Spleen (tissue), 13 donors: ENCODE measurements at places on chromosomes 2 and 18. TPM values are rescaled to one million over a fixed set of nuclear protein-coding genes. Genes with fewer than 3 reads are reported as not detected.

DNA sequence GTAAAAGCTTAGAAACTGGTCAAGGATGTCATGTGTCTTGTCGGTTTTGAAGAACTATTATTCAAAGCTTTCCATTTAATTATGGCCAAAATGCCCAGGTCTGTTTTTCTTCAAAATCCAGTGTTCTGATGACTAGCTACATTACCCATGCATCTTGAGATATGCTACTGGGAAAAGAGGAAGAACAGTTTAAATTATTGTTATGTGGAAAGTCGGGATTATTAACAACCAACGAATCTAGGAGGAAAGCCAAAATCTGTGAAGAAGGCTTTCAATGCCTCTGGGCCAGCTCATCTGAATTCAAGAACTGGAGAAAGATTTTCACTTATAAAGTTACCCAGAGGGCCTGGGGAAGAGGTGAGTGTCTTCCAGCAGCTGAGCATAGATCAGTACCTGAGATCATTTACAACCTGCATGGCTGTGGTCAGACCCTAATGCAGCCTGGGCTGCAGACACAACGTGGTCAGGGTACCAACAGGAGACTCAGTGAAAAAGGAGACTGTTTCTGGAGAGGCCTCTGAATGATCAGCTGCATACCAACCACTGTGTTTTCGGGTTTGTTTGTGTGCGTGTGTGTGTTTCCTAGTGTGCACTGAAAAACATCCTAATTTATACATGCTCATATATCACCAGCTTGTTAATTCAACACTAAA, 308.5 kb downstream of the NRXN1 start:
- H3K36me3 ChIP-seq = no peaks in the 10 kb centered on the region
- H3K4me1 ChIP-seq = no peaks in the 10 kb centered on the region
- no peaks in the 10 kb centered on the region for H3K27me3 ChIP-seq
- no peak overlapping the region for H3K4me3 ChIP-seq

- H3K4me3 ChIP-seq = no peak overlapping the region
- H3K4me1 ChIP-seq = no peaks in the 10 kb centered on the region
- no peaks in the 10 kb centered on the region for H3K27me3 ChIP-seq
Observed at GRCh38 chr2:179383975-179384374, 119.3 kb upstream of the SESTD1 start.

- peaks cover 61% of the 10 kb centered on the region for H3K4me1 ChIP-seq
- peak overlapping the region; percentile 96 for H3K27ac ChIP-seq
- H3K27me3 ChIP-seq = no peaks in the 10 kb centered on the region
- no peaks in the 10 kb centered on the region for H3K36me3 ChIP-seq
Observed at GRCh38 chr18:46174342-46175041, 70.3 kb downstream of the HAUS1 start.

- no peak for DNase-seq
- no peaks in the 10 kb centered on the region for H3K36me3 ChIP-seq
- no peaks in the 10 kb centered on the region for H3K4me1 ChIP-seq
- H3K4me3 ChIP-seq = no peak overlapping the region
Observed at GRCh38 chr2:237165405-237166276, 80.0 kb downstream of the COPS8 start.

DNA sequence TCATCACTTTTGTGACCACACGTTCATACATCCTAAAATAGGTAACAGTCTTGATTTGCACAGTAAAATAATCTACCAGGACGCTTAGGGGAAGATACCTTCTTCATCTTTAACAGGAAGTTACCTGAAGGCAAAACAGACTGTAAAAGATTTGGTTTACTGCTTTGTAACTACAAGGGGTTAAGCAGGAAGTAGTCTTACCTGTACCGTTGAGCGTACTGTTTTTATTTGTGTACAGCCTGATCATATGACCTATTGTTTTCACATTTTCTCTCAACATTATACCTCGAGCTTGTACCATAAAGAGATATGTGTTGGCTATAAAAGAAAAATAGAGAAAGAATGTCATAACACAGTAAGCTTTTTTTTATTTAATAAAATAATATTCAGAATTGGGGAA, 18.3 kb downstream of the B4GALT6 start:
- no peak for DNase-seq
- no peaks in the 10 kb centered on the region for H3K27me3 ChIP-seq
- no peak overlapping the region for H3K4me3 ChIP-seq
- H3K27ac ChIP-seq = no peak overlapping the region
- no peaks in the 10 kb centered on the region for H3K4me1 ChIP-seq

DNA sequence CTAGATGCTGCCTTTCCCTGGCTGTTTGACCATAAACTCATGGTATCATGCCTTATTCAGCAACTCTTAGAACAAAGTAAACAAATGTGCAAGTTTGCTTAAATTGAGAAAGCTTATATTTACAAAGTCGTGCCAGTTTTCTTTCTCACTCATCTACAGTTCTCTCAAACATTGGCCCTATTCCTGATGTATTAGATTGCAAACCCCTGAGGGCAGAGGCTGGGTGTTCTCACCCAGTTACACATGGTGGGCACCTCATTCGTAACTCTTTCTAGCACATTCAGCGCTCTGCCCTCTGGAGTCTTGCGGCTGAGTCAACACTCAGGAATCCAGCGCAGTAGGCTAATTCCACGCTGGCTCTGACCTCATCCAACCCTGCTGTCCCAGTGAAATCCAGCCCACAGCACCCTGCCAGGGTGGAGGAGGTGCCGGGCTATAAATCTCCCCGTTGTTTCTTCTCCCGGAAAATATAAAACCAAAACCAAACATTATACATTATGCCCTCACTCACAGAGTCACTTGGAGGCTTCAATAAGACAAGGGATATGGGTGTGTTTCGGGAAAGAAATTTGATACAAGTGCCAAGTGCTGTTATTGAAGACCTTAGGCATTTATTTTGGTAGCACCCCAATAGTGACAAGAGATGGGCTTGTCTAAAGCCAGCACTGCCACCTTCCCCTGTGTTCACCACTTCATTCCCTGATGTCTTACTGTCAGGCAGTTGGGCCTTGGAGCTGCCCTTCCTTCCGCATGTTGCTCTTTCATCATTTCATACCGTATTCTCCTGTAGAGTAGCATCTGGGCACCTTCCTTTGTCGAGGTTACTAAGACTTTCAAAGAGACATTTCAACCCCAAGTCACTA, 287.4 kb downstream of the PRKCE start:
- DNase-seq = no peak
- no peak overlapping the region for H3K4me3 ChIP-seq
- H3K27me3 ChIP-seq = no peaks in the 10 kb centered on the region
- H3K27ac ChIP-seq = no peak overlapping the region
- no peaks in the 10 kb centered on the region for H3K36me3 ChIP-seq

GRCh38 chr2:237922641-237923361, 44.0 kb upstream of the UBE2F start:
- H3K27ac ChIP-seq = peak overlapping the region; percentile 80
- peak; percentile 72 for DNase-seq
- H3K4me3 ChIP-seq = peak overlapping the region; percentile 38
- H3K4me1 ChIP-seq = no peaks in the 10 kb centered on the region
- H3K27me3 ChIP-seq = no peaks in the 10 kb centered on the region
- no peaks in the 10 kb centered on the region for H3K36me3 ChIP-seq

DNA sequence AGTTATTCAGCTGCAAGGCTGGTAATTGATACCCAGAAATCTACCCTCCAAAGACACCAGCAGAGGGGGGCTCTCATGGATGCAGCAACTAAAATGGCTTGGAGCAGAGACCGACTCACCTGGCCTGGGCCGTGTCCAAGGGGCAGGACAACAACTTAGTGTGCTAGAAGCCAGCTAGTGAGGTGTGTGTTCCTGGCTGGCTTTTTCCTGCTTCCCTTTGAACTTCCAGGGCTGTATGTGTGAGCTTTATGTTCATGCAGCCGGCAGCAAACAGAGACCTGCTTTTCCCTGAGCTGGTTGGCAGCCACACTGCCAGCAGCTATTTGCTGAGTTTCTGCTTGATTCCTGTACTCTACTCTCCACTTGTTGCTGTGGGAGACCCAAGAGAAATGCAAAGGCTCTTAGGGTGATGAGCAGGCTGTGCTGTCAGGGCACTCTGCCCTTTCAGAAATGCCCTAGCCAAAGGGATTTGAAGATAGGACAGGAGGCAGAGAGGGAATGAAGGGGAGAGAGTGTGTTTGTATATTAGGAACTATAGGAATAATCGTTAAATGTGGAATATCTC, 23.7 kb upstream of the GRP start:
- no peaks in the 10 kb centered on the region for H3K27me3 ChIP-seq
- DNase-seq = no peak
- H3K27ac ChIP-seq = no peak overlapping the region
- no peak overlapping the region for H3K4me3 ChIP-seq
- no peaks in the 10 kb centered on the region for H3K4me1 ChIP-seq

DNA sequence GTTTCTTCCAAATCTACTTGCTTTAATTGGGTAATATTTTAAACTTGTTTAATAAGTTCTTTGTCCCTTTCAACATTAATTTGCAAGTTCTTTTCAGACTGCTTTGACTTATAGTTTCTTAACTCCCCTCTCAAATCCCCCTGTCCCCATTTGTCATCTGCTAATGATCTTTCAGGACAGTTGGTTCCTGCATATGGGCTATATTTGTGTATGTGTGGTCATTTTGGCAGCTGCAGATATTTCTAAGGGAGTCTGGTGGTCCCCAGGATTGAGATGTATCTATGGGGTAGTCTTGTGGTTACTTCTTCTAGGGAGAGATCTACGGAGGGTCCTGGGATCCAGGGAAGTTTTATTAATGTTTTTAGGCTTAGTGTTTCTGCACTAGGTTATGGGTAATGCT, 120.6 kb upstream of the SP3 start:
- no peak for DNase-seq
- no peaks in the 10 kb centered on the region for H3K4me1 ChIP-seq
- H3K36me3 ChIP-seq = no peaks in the 10 kb centered on the region
- H3K4me3 ChIP-seq = no peak overlapping the region

DNA sequence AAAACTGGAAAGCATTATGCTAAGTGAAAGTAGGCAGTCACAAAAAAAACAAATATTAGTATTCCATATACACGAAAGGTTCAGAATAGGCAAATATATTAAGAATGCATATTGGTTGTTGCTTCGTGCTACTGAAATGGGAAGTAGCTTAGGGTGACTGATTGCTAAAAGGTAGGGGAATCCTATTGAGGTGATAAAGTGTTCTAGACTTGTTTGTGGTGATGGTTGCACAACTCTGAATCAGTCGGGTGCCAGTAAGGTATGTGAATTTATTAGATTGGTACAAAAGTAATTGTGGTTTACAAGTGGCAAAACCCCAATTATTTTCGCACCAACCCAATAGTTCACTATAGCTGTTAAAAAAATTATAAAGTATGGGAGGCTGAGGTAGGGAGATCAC, 20.7 kb downstream of the USP34 start:
- no peak overlapping the region for H3K4me3 ChIP-seq
- no peaks in the 10 kb centered on the region for H3K27me3 ChIP-seq
- H3K36me3 ChIP-seq = no peaks in the 10 kb centered on the region
- no peak overlapping the region for H3K27ac ChIP-seq
- DNase-seq = no peak

- H3K4me3 ChIP-seq = no peak overlapping the region
- DNase-seq = no peak
- H3K27ac ChIP-seq = no peak overlapping the region
- H3K4me1 ChIP-seq = no peaks in the 10 kb centered on the region
Observed at GRCh38 chr2:240344904-240345303, 90.6 kb upstream of the GPC1 start.

DNA sequence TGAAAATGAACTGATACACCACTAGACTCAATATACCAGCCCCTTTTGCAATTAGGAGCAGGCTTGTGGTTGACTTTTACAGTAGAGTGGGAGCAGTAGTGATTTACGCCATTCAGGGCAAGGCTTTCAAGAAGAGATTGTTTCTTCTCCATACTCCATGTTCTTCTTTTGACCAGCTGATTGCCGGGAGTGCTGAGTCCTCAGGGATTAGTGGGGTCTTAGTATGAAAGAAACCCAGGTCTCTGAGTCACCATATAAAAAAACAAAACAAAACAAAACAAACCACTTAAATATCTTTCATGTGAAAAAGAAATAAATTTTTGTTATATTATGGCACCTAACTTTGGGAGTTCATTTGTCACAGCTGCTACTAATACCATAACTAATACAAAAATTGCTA, 465.6 kb upstream of the TRIB2 start:
- no peak overlapping the region for H3K4me3 ChIP-seq
- H3K4me1 ChIP-seq = no peaks in the 10 kb centered on the region
- no peak for DNase-seq
- H3K36me3 ChIP-seq = no peaks in the 10 kb centered on the region
- no peak overlapping the region for H3K27ac ChIP-seq

DNA sequence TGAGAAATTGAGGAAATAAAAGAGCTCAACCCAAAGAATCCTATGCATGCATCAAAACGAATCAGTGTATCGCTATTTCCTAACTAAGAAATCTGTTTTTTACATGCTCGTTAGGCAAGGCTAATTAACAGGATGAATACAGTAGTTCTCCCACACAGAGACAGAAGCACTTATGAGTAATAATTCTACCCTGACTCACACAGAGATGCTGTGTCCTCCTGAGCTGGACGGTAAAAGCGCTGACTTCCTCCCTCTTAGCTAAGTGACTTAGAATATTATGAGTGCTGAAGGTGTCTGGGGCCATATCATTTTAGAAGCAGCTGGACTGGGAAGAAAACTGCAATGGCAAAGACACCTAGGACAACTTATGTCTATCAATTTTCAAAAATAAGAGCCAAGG, 18.5 kb downstream of the PLEKHM3 start:
- no peak overlapping the region for H3K27ac ChIP-seq
- peaks cover 6% of the 10 kb centered on the region for H3K36me3 ChIP-seq

- no peaks in the 10 kb centered on the region for H3K36me3 ChIP-seq
- no peak overlapping the region for H3K27ac ChIP-seq
- no peak overlapping the region for H3K4me3 ChIP-seq
- H3K27me3 ChIP-seq = no peaks in the 10 kb centered on the region
- no peak for DNase-seq
Observed at GRCh38 chr2:74985978-74986609, 27.7 kb downstream of the POLE4 start.

DNA sequence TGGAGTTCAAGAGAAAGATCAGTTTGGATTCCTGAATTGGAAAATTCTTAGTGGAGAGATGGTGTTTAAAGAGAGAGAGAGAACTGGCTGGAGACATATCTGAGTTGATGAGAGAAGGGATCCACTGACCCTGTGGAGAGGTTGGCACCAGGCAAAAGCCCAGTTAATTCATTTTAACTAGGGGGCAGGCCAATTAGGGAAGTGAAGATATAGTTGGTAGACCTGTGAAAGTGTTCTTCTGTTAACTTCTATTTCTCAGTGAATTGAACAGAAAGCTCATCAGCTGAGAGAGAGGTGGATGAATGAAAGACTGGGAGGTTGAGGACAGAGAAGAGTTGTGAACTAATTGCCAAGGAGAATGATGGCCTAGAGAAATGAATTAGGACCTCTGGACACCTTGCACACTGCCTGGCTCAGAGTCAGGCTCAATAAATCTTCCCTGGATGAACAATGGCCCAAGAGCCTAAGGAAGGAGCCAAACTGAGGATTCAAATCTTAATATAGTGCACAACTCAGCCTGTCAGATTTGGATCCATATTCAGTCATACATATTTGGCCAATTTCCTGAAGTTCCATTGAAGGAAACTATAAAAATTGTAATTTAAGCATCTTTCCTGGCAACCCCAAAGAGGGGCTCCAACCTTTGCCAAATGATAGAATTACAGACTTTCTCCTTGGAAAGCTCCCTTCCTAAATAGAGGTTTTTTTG, 82.2 kb upstream of the RMDN2 start:
- no peak overlapping the region for H3K4me3 ChIP-seq
- no peaks in the 10 kb centered on the region for H3K4me1 ChIP-seq
- H3K36me3 ChIP-seq = no peaks in the 10 kb centered on the region
- H3K27me3 ChIP-seq = no peaks in the 10 kb centered on the region

MROH2A gene
- total RNA-seq = not detected

ZNF804A gene
- 1.8 TPM for total RNA-seq

BCL2L11 gene
- 95.2 TPM for total RNA-seq
